CD4-positive, alpha-beta T cell treated with Interleukin-10 for 1 hour (primary cell): ENCODE measurements at places on chromosomes 1 and 21.
A peak's percentile ranks its signal among the peaks of the same experiment; 100 is the strongest.

- DNase-seq, result peak; percentile 54
Observed at GRCh38 chr1:186374303-186375151, 526 bp downstream of the TPR start.

DNA sequence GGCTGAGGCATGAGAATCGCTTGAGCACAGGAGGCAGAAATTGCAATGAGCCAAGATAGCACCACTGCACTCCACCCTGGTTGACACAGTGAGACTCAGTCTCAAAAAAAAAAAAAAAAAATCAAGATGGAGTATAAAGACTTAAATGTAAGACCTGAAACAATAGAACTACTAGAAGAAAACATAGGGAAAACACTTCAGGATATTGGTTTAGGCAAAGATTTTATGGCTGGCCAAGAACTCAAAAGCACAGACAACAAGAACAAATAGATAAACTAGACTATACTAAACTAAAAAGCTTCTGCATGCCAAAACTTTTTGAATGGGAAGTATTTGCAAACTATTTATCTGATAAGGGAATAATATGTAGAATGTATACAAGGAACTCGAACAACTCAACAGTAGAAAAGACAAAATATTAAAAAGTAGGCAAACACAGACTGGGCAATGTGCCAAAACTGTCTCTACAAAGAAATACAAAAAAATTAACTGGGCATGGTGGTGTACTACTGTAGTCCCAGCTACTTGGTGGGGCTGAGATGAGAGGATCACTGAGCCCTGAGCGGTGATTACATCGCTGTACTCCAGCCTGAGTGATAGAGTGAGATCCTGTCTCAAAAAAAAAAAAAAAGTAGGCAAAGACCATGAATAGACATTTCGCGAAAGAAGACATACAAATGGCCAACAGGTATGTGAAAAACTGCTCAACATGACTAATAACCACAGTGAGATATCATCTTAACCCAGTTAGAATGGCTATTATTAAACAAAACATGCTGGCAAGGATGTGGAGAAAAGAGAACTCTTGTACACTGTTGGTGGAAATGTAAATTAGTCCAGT lies 25.3 kb downstream of the DTL start:
- no peak for DNase-seq

GRCh38 chr1:61356995-61357394 lies 274.6 kb downstream of the NFIA start:
- no peak for DNase-seq

DNA sequence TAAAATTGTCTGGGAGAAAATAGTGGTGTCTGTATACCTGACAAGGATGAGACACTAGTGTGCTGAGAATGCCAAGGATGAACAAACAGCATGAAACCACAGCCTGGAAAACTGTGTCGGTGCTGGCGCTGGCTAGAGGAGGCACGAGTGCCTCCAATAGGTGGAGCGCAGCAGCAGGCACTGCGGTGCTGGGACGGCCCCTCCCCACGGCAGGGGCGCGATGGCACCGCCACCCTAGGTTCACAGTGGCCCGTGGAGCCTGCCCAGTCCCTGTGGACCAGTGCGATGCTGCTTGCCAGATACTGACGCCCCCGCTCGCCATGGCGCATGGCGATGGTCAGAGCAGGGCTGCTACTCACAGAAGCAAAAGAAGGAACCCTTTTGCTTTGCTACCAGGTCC lies 6.8 kb downstream of the CFAP410 start:
- no peak for DNase-seq

DNA sequence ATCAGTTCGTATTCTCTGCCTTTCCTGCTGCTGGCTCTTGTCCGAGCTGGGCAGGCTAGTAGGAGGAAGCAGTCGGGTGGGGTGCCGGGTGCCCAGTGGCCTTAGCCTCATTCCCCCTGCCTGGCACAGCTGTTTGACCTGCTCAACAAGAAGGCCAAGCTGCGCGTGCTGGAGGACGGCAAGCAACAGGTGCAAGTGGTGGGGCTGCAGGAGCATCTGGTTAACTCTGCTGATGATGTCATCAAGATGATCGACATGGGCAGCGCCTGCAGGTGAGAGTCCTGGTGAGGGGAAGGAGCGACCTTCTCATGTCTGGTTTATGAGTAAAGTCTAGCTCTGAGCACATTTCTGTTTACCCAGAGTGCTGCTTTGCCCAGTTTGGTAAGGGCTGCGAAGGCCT lies 16.3 kb upstream of the RPS8 start:
- DNase-seq, result no peak

DNA sequence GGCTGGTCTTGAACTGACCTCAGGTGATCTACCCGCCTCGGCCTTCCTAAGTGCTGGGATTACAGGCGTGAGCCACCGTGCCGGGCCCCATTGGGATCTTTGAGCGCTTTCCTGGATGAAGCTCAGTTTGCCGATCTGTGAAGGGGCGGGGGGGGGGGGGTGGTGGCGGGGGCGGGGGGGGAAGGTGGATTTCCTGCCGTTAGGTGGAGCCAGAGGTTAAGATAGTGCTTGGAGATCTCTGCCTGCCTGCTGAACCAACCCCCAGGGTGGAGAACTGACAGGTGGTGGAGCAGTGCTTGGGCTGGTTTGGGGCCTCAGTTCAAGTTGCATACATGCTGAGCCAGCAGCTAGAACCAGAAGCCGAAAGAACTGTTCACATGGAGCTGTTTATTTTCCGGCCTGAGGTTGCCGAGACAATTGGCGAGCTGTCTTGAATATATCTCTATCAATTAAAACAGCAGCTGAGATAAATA lies 1.7 kb downstream of the TMCC2 start:
- DNase-seq, result peak; percentile 78

DNA sequence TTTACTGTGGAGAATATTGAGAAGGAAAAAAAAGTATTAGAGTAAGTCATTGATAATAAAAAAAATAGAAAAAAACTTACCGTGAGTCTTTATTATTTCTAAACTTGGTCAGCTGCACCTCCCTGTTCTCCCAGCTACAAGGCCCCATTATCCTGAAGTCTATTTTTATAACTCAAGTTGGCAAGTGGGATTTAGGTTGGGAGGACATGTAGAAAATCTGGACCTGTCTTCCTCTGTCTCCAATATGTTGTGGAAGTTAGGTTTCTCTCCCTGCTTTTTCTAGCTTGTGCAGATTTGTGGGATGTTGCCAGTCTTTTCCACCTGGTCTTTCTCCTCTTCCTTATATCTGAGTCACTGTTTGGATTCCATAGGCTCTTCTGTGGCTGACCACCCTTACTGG lies 361.4 kb downstream of the HLX start:
- no peak for DNase-seq

DNA sequence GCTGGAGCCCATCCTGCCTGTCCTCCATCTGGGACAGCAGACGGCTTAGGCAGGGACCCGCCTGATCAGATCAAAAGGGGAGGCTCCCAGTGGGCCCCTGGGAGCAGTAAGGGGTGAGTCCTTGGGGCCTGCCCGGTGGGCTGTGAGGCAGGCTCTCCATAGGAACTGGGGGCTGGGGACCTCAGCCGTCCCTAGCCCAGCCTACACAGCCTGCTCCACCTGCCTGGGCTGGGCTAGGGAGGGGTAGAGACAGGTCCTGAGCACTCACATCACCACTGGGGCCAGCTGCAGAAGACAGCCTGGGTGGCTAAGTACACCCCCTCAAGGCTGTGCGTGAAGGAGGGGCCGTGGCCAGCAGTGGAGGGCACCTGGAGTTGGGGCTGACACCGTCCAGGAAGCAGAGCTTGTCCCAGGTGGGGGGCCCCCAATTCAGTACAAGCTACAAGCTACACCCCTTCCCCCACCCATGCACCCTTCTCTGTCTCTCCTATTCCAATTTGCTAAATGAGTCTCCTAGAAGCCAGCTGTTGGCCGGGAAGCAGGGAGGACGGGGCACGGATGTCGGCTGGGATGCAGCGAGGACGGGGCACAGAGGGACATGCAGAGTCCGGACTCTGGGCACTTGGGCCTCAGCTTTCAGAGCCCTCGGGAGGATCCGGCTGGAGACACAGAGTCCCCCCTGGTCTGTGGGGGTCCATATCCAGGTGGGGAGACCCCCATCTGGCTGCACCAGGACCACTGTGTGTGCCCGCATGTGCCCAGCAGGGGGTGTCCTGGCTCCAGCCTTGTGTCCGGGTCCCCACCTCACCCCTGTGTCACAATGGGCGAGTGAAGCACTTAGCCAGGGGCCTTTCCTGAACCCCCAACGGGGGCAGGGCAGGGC lies 1.7 kb downstream of the ISG15 start:
- DNase-seq, result no peak

GRCh38 chr1:230948903-230949302 lies 29.8 kb downstream of the TTC13 start:
- no peak for DNase-seq

DNA sequence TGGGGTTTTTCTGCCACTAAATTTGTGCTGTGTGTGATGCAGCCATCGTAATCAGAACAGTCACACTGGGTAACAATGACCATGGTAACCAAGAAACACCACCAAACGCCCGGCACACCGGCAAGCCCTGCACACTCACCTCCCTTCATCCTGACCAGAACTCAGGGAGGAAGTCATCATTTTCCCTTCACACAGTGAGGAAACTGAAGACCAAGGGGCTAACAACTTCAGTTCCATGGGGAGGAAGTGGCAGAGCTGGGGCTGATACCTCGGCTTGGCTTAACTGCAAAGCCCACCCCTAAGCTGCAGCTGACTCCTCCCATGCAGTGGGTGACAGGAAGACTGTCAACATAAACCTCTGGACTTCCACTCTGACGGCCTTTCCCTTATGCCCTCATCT lies 69.3 kb upstream of the BCAR3 start:
- peak; percentile 3 for DNase-seq

DNA sequence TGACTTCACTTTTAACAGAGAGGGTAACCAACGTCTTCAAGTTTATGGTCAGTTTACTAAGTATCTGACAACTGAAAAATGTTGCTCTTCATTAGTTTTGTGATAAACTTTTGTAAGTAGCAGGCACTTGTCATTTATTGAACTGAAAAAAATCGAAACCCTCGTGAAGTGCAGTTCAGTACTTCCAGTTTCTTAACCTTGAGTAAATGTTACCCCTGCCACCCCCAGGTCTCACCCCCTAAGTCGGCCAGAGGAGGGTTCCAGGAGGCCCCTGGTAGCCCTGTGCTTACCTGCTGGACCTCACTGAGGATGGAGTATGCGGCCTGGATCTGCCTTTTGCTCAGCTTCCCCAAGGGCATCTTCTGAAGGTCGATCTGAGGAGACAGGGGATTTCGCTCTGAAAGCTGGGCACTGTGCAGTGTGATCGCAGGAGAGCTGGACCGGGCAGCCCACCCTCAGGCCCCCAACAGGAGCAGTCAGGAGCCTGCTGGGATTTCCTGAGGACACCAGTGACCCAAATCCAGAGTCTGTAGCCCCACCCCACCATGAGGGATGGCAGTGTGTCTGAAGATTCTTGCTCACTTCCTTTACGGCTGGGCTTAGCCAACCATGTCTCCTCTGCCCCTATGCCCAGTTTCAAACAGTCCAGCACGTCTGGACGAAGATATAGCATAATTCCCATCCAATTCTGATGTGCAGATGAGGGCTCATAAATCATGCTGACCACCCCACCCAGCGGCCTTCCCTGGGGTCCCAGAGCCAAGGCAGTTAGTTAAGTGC lies 37.6 kb downstream of the PARP1 start:
- DNase-seq, result no peak

GRCh38 chr1:100428160-100428559 lies 75.9 kb downstream of the CDC14A start:
- peak; percentile 39 for DNase-seq

- no peak for DNase-seq
Observed at GRCh38 chr1:19980314-19980713, 896 bp upstream of the PLA2G2A start.

- no peak for DNase-seq
Observed at GRCh38 chr1:113375878-113376277, 14.4 kb upstream of the MAGI3 start.

GRCh38 chr1:81834921-81835698 lies 34.4 kb downstream of the ADGRL2 start:
- no peak for DNase-seq

- DNase-seq, result no peak
Observed at GRCh38 chr1:171220581-171221054, 27.7 kb upstream of the FMO1 start.

GRCh38 chr1:172533513-172534151 lies 682 bp downstream of the SUCO start:
- DNase-seq, result peak; percentile 58

DNA sequence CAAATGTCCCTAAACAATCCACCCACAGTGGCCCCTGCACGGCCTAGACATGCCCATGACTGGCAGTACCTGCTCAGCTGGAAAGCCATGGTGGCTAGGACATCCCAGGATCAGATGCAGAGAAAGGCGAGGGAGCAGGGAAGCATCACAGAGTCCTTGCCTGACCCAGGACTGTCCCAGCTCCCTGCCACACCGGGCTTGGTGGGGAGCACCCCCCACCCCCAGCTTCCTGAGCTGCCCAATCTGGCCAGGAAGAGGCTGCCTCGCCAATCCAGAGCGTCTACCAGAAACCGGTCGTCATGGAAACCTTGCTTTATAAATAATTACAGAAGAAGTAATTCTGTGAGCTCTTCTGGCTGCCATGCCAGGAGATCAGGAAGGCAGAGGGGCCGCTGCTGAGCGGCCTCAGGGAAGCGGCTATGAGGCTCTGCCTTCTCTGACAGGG lies 34.8 kb downstream of the ACOT7 start:
- DNase-seq, result peak; percentile 80
